Uterus (tissue), 4 donors: ENCODE measurements at places on chromosomes 2 and 18. TPM values are rescaled to one million over a fixed set of nuclear protein-coding genes. Genes with fewer than 3 reads are reported as not detected.

The SPOPL gene
- total RNA-seq = 40.6 TPM

The LRP2 gene
- total RNA-seq = 0.06 TPM

The ANKRD30B gene
- total RNA-seq = not detected

The ZNF385B gene
- 3.3 TPM for total RNA-seq

The DYNAP gene
- total RNA-seq = not detected

The TGFA gene
- not detected for total RNA-seq

The NDUFAF7 gene
- 18.5 TPM for total RNA-seq

The C2orf15 gene
- total RNA-seq = 2.8 TPM

The VSNL1 gene
- 0.61 TPM for total RNA-seq

GRCh38 chr2:62464221-62465007, 41.6 kb downstream of the TMEM17 start:
- no peak for DNase-seq

DNA sequence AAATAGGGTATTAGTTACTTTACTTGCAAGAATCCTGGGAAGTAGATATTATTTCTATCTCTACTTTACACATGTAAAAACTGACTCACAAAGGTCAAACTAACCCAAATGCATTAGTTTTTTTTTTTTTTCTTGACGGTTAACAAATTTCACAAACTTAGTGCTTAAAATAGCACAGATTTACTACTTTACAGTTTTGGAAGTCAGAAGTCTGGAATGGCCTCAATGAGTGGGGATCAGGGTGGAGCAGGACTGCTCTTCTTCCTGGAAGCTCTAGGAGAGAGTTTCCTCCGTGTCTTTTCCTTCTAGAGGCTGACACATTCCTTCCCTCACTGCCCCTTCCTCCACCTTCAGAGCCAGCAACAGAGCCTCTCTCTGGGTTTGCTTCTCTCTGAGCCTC, 117.2 kb downstream of the COL6A3 start:
- no peak for DNase-seq

DNA sequence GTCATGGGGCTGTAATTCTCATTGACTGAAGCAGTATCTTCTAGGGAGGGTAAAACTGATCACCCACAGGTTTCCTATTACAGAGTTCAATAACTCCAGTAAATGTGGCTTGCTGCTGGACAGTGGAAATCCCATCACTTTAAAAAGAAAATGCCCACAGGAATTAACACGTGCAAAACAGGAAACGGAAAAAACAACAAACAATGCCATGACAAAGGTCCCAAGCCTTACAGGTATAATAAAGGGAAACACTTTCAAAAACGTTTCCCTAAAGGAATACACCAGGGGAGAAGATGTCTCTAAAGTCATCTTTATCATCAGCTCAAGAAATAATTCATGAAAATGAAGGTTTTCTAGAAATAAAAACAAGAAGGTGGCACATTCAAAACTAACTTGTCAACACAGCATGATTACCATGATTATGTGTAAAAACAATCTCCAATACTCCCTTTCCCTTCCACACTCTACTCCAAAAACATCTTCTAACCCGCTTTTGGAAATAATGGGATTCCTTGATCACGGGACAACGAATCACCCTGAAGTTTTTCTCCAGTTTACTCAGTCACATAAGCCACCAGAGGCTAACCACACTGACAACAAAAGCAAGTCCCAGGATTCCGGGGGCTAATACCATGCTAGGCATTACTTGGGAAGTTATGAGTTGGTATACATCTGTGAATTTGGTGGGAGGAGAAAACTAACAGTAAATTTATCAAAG, 167.9 kb downstream of the TCF4 start:
- DNase-seq = no peak

- no peak for DNase-seq
Observed at GRCh38 chr18:32213693-32214092, 23.9 kb downstream of the MEP1B start.

- no peak for DNase-seq
Observed at GRCh38 chr2:239563561-239563960, 162.7 kb upstream of the HDAC4 start.

DNA sequence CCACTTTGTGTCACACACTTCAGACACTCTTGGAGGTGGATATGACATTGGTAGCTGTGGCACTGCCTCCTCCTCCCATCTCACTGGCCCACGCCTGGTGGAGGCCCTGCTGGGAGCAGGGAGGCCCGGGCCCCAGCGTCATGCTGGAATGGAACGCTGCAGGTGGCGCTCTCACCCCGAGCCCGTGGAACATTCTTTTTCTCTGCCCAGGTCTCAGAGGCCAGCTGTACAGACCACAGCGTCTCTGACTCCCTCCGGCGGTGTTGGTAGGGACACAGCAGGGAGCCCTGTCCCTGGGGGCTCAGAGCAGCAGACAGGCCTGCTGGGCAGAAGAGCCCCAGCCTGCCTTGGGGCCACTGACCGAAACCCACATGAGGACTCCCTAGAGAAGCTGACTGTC, 218.1 kb downstream of the TWIST2 start:
- DNase-seq = no peak

DNA sequence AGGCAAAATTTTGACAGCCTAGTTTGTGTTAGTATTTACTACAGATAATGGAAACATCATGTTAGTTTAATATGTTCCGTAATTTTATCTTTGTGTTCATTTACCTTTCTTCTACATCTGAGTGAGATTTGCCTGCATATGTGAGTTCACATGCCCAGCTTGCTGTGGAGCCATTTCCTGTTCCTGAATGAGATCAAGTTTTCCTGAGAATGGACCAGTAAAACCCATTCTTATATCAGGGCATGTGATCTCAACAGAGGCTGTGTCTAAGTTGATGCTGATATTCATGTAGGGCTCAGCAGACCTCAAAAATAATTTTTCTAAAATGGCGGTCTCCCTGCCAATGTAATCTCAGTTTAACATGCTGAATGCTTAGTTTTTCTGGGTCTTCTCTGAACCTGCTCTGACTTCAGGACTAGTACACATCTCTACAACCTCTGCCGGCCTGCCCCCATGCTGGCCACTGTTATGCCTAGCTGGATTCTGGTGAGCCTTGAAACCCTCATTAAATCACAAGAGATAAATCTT, 1.0 kb downstream of the IL1A start:
- no peak for DNase-seq

DNA sequence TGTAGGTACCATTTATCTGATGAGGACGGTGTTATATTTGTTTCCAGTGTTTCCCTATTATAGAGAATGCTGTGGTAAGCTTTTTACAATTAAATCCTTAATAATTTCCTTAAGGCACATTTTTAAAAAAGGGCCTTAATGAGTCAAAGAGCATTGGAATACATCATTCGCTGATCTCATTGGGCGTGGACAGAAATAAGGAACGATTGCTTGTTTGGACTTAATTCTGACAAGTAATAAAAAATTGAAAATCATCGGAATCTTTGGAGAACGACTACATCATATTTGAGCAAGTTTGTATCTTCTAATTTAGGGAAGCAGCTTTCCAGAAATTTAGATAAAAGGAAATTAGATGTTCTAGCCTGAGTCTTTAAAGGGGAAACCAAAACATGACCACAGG, 11.3 kb downstream of the AGPS start:
- DNase-seq = no peak

DNA sequence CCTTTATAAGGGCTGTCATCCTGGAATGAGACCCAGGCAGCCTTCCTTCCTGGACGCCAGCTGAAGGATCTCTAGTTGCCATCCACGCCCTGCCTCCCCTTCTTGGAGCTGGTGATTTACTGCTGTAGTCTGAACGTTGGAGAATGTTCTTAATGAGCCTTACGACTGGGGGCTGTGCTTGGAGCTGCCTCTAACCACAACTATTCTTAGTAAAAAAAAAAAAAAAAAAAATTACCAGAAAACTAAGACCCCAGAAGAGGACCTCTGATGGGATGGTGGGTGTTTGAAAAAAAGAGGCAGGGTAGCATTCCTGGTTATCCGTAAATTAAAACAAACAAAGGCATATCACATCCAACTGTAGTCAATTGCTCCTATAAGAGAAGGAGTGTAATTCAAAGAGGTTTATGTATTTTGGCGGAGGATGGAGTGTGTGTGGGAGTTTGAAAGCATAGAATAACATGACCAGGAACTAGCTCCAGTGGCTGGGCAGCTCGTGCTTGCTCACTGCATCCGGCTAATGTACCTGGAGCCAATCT, 105.4 kb downstream of the QPCT start:
- peak; percentile 65 for DNase-seq

- DNase-seq = no peak
Observed at GRCh38 chr2:62335612-62336011, 139.7 kb downstream of the B3GNT2 start.

DNA sequence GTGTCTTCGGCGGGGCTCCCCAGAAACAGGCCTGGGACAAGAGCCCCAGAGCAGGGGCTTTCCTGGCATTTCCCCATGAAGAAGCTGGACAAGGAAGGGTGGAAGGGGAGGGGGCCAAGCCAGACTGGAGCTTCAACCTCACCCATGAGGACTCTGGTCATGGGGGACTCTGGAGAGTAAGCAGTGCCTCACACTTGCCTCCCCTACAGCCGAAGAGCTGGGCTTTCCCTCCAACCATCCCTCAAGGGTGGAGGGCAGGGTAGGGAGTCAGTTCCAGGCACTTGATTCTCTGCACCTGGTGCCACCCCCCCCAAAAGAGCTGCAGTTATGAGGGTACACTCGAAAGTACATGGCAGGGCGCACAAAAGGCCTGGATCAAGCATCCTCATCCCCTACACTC, 246.6 kb downstream of the TFCP2L1 start:
- DNase-seq = no peak

DNA sequence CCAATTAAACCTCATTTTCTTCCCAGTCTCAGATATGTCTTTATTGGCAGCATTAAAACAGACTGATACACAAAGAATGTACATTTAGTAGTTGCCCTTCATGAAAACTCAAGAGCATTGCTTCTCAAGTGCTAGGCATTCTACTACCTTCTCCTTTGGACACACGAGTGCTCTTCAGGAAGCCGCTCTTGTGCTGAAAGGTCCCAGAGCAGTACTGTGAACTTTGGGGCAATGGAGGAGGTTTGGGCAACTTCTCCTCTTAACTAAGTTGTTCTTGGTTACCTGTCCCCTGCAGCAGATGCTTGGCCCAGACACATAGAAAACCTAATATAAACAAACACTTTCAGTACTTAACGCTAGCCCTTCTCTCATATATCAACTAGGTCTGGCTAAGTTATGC, 362.8 kb downstream of the DPP10 start:
- DNase-seq = no peak

- no peak for DNase-seq
Observed at GRCh38 chr2:239957681-239958472, 67.3 kb downstream of the NDUFA10 start.

- no peak for DNase-seq
Observed at GRCh38 chr2:65628156-65628555, 195.8 kb upstream of the SPRED2 start.

DNA sequence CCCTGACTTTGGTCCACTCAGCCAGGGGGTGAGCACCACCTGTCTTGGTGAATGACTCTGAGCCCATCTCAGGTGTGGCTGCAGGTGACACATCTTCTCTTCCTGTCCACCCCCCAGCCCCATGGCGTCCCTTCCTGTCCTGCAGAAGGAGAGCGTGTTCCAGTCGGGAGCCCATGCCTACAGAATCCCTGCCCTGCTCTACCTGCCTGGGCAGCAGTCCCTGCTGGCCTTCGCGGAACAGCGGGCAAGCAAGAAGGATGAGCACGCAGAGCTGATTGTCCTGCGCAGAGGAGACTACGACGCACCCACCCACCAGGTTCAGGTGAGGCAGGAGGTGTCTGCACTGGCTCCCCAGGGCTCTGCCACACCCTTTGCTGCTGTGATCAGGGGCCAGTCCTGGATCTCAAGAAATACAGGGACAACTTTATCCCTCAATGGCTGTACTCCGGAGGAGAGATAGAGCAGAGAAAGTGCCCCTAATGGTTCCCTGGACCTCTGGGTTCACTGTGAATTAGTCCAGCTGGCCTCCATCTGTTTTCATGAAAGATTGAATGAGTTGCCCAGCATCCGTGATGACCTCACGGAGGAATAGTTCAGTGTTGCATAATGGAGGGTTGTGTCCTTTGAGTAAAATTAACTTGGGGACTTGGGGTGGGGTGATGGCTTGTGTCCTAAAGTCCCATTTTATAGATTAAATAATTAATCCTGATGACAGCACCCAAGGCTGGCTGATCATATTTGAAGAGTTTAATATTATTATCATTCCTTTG, at the start of gene NEU2:
NEU2 (plus strand) TSS at position 122 of the 770 bp plus-strand sequence; CDS start at position 122, 0 bp downstream.
- DNase-seq = no peak

DNA sequence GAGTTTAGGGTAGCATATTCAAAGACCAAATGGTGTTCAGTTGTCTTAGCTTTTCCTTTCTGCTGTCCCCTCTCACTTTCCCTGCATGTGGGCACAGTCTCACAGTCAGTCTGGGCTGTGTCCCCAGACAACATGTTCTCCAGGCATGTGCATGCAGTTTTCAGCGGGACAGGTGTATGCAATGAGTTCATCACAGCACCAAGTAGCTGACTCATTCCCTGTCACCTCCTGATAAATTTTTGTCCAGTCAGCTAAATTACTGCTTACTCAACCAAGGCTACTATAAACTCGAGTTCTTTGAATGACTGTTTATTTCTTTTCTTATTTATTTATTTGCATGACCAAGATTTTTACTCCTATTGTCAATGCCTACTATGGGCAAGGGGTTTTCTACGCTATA, 148.8 kb upstream of the CDH19 start:
- no peak for DNase-seq

DNA sequence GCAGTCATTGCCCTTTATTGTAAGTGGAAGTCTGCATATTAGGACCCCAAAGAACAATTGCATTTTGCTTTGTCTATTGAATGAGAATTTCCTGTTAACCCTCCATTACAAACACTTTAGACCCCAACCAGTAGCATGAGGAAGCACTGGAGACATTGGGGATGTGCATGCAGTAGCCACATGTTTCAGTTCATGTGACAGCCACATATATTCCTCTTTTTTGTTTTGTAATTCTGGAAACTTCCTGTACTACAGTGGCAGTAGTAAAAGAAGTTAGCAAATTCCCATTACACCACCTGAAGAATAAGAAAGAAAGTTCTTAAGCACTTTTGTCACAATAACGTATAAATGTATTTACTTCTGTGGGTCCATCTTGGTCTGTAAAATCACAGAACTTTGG, 281.1 kb upstream of the SLC14A2 start:
- DNase-seq = no peak
